Smooth muscle cell of the pulmonary artery (primary cell): ENCODE measurements at places on chromosomes 16 and 17. TPM values are rescaled to one million over a fixed set of nuclear protein-coding genes. Genes with fewer than 3 reads are reported as not detected.

Gene MYCBPAP
- 1.6 and 1.7 TPM in 2 replicates for total RNA-seq

Gene NPIPA2
- 0.69 and 0.98 TPM in 2 replicates for total RNA-seq

Gene SMIM22
- not detected in 2 replicates for total RNA-seq

Gene HOXB6
- total RNA-seq: 2.3 and 3.0 TPM in 2 replicates

Gene KRT20
- not detected in 2 replicates for total RNA-seq

Gene VAT1L
- 0.13 and 0.17 TPM in 2 replicates for total RNA-seq

Gene MPO
- total RNA-seq: not detected in 2 replicates

Gene ABCA5
- total RNA-seq: 8.3 and 19.5 TPM in 2 replicates

Gene CCDC144A
- total RNA-seq: 8.8 and 11.7 TPM in 2 replicates

Gene ABCA10
- 1.3 and 4.0 TPM in 2 replicates for total RNA-seq

Gene OTOP3
- not detected in 2 replicates for total RNA-seq

Gene CDH16
- total RNA-seq: not detected in 2 replicates

Gene GLIS2
- total RNA-seq: 5.9 and 7.8 TPM in 2 replicates
